ENCODE measurements at places on chromosomes 6 and 20. TPM values are rescaled to one million over a fixed set of nuclear protein-coding genes. Genes with fewer than 3 reads are reported as not detected.

Gene PEX6
- 39.2 TPM for total RNA-seq

Gene ELOVL5
- total RNA-seq = 131 TPM

Gene ZC2HC1B
- not detected for total RNA-seq

Gene MOG
- not detected for total RNA-seq

Gene CGA
- total RNA-seq = not detected

Gene SPDEF
- total RNA-seq = 0.29 TPM

Gene CALHM5
- 8.7 TPM for total RNA-seq

Gene FABP7
- not detected for total RNA-seq

Data from H4 (cell line).